ENCODE measurements at places on chromosomes 12 and 14.

DNA sequence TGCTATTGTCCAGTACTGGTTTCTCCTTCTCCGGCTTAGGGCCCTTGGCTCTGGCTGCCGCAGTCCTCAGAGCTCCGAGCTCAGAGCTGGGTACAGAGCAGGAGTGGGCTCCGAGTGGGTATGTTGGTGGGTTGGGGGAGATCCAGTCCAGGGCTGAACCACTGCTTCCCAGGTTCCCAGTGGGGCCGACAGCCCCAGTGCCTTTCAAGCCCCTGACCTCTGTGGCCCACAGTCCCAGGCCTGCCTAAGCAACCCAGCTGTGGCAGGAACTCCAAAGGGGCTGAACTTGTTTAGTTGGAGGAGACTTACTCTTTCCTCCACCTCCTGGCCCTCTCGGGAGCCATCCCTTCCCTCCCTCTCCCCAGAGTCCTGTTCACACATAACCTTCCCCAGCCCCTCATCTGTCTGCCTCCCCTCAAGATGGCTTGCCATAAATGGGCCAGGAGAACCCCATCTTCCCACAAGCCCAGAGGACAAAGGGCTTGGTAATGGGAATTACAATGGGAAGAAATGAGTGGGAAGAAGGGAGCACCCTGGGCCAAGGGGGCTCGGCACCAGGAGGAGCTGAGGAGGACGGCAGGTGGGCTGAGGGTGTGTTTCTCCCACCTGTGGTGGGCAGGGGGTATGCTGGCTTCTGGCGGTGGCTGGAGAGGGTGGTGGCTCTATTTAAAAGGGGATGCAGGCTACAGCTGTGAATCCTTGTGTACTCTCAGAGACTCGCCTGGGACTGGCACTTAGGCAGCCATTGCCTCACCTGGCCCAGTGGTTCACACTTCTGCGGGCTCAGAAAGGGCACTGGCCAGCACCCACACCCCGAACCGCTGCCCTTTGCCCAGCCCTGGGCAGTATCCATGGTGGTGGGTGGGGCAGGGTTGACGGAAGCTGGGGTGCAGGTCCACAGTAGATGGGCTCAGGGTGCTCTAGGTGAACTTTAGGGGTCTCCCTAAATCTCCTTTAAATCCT is 3.8 kb upstream of the MYH6 start:
- DNase-seq, result no peak

DNA sequence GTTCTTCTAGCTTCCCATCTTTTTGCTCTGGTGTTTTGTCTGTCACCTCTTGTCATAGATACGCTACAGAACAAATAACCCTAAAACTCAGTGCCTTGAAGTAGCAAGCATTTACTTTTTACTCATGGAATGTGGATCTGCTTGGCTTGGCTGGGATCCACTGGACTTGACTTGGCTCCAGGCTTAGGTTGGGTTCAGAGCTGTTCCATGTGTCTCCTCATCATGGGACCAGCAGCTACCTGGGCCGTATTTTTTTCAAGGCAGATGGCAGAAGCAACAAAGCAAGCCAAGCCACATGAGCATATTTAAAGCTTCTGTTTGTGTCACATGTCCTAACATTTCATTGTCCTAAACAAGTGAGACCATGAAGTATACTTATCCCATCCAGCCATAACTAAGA is 48.7 kb upstream of the ATF1 start:
- no peak for DNase-seq

DNA sequence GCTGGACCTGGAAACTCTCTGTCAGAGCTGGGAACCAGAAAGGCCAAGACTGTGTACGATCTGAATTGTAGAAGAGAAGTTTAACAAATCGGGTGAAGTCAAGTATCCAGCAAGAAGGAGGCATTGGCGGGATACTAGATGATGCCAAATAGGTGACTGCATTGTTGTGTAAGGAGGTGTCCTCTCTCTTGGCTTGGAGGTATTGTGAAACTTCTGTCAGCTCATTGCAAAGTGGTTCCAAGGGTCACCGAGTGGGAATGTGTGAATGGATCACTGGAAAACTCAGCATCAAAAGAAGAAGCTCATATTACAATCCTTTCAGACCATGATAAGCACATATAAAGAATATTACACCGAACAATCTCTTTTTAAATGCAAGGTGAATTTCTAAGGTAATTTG is 11.7 kb downstream of the NAV3 start:
- DNase-seq, result peak; percentile 91

GRCh38 chr12:11136075-11136474 is 1.6 kb upstream of the TAS2R30 start:
- no peak for DNase-seq
